ENCODE measurements at places on chromosomes 7 and 10.

DNA sequence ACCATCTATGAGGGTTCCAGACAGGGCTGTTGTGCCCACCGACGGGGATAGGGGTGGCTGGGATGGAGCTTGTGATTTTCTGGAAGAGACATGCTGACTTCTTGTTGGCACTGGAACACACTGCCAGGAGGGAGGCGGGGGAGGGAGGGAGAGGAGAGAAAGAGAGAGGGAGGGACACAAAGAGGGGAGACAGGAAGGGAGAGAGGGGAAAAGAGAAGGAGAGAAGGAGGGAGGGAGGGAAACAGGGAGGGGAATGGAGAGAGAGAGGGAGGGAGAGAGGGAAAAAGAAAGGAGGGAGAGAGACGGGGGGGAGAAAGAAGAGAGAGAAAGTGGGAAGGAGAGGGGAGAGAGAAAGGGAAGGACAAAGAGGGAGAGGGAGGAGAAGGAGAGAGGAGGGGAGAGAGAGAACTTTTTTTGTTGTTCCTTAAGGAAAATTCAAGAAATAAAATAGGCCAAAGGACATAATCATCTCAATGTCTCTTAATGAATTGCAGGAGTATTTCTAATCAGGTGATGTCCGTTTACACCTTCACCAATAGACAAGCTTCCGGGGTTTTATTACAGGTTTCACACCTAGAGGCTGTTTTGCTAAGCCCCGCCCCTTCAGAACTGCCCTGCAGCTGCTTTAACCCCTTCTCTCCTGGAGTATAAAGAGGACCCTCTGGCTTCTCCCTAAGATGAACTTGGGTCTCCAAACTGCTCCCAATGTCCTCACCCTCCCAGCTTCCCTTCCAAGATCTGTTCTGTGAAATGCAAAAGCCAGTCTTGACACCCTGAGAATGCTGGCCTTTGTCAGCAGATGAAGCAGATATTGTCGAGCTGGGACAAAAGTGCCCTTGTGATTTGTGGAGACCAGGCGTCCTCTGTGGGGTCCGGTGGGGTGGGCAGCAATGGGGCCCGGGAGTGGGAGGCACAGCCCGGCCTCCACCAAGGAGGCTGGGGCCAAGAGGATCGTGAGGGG, 82.0 kb upstream of the GTF2IRD1 start:
- DNase-seq: no peak

- no peak for DNase-seq
These were observed 57.3 kb downstream of the ST7 start for GRCh38 chr7:117010375-117011133.

- no peak for DNase-seq
These were observed 41.3 kb downstream of the CNNM2 start for GRCh38 chr10:102959360-102959759.

GRCh38 chr10:46223626-46224413, 63.0 kb upstream of the ANTXRL start:
- DNase-seq: no peak

DNA sequence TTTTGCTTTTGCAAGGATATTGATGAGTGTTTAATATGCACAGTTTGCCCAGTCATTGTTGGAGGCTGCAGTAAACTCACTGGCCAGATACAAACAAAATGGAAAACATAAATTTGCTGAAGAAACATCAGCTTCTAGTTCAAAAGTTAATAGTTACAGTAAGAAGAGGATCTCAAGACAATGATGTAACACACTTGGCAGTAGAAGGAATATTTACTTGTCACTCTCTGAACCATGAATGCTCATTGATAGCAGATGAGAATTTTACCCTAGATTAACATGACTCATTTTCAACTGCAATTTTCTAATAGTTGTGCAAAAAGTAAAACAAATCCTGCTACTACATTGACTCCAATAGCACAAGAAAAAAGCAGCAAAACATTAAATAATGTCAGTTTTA, 47.7 kb downstream of the VWC2 start:
- no peak for DNase-seq

DNA sequence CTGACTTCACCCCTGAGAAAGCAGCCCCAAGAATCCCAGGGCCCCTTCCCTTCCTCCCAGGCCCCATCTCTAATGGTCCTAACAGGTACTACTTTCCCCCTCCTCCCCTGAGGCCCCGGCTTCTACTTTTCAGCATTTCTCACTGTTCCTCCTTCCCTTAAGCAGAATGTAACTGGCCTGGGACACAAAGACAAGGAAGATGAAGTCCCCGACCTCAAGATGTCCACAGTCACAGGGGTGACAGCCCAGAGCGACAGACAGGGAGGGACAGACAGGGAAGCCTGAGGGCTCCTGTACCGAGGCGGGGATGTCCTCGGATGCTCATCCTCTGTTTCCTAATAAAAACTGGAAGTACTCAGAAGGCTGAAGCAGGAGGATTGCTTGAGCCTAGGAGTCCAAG, 11.6 kb downstream of the AOC1 start:
- DNase-seq: no peak

GRCh38 chr10:124078028-124078427, 15.4 kb downstream of the CHST15 start:
- DNase-seq: no peak

DNA sequence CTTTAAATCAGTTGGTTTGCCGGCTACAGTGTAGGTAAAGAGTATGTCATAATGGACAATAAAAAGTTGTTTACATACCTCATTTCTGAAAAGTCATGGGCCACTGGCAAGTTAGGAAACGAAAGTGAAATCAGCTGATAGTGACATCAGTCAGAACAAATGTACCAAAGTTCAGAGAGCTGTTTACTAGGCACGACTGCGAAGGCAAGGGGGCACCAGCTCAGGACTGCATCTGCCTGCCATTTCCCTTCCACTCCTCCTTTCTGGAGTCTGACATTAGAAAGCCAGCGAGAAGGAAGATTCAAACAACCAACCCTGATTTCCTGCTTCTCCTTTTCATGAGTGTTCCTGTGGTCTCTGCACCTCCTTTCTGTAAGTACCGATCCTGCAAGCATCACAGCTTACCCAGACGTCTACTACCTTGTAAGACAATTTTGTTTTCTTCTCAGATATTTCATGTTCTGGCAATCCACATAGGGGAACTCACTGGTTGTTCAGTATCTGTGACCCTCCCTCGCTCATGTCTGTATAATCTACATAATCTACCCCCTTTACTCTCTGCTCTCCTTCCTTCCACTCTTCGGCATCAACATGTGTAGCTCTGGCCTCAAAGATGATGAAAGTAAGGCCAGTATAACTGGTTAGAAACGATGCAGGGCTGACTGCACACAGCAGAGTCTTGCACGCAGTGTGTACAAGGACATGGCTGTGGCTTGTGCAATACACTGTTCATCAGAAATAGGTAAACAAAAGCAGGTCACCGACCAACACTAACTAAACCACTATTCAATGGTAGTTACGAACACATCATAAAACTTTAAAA, at the start of gene TMEM140:
TSS of gene TMEM140 (plus strand) at position 174 of the 823 bp plus-strand sequence. CDS start 16,370 bp downstream, outside the sequence.
- DNase-seq: no peak

DNA sequence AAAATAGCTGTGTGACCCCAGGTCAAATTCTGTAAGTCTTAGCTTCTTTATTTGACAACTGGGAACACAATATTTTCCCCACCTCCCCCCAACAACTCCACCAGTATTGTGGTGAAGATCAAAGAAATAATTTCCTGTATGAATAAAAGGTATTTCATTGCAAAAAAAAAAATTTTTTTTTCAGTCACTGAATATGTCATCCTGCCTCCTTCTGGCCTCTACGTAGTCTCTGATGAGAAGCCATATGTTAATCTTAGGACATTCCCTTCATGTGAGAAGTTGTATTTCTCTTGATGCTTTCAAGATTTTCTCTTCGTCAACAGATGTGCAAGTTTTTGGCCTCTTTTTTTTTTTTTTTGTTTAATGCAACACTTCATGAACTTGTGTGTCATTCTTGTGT, 33.0 kb downstream of the ZNF33A start:
- DNase-seq: no peak

- DNase-seq: no peak
These were observed 14.8 kb downstream of the ATG9B start for GRCh38 chr7:151009327-151010036.

GRCh38 chr10:113967126-113967525, 76.5 kb upstream of the ADRB1 start:
- no peak for DNase-seq

DNA sequence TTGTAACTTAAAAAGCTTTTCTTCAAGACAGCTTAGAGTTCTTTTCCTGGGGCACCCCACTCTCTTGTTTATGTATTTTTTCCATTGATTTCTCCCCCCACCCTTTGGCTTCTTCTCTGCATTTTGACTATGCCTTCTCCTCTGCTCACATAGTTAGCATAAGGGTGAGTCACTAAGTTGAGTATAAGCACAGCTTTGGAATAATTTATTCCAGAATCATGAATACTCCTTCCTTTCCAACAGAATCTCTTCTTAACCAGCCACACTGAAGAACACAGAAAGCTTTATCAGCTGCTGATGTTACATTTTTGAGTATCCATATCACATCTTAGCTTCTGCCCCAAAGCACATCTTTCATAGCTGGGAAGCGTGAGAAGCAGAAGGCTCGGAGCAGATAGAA, 449.5 kb upstream of the MKI67 start:
- DNase-seq: no peak

GRCh38 chr7:112452102-112452888, 2.0 kb downstream of the IFRD1 start:
- peak; percentile 62 for DNase-seq

- DNase-seq: peak; percentile 47
These were observed 8.7 kb upstream of the ASB4 start for GRCh38 chr7:95476904-95477594.

- DNase-seq: no peak
These were observed 22.6 kb downstream of the CYP2C18 start for GRCh38 chr10:94706089-94706488.

DNA sequence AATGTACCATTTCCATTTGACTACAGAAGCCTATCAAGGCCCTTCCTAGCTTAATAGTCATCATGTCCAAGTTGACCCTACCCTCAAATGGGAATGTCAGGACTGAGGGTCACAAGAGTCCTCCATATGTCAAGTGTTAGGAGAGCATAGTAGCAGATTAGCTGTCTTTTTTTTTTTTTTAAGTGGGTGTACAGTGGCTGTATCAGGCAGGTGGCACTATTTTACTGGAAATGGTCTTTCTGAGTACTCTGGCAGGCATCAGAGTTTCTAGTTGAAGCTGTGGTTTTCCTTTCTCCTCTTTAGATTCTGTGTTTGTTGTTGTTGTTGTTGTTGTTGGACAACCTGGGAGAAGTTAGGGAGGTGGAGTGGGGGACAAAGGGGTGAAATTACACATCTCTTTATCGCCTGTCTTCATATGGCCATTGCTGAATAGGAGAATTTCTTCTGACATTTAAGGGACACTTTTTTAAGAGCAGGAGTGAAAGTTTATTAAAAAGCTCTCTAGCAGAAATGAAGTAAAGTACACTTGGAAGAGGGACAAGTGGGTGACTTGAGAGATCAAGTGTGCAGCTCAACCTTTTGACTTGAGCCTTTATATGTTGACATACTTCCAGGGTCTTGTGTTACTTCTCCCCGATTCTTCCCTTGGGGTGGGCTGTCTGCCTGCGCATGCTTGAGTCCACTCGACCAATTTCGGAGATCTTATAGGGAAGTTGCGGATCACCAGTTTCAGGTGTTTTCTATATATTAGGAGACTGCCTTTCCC, 104.1 kb upstream of the FOXP2 start:
- no peak for DNase-seq

- DNase-seq: no peak
These were observed 631.9 kb downstream of the CALN1 start for GRCh38 chr7:71780282-71780681.

GRCh38 chr7:130410868-130411541, 29.8 kb downstream of the CEP41 start:
- no peak for DNase-seq

DNA sequence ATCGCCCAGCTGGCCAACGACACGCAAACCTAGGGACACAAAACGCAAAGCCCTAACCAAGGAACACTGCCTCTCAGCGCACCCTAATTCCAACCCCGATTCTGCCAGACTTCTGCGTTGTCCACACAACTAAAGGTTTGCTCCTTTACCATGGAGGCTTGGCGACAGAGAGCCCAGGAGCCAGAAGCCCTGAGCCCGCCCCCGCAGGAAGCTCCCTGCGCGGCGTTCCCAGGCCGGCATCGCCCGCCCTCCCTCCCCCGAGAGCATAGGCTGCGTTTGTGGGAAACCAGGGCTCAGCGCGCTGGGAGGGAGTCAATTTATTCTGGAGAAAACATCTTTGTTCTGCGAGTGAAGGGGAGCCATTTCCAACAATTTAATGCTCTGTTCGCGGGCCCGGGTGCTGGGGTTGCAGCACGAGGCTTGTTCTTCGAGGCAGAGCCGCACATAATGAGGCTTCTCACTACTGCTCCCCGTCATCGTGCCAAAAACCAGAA, 103.9 kb downstream of the GRID1 start:
- no peak for DNase-seq

DNA sequence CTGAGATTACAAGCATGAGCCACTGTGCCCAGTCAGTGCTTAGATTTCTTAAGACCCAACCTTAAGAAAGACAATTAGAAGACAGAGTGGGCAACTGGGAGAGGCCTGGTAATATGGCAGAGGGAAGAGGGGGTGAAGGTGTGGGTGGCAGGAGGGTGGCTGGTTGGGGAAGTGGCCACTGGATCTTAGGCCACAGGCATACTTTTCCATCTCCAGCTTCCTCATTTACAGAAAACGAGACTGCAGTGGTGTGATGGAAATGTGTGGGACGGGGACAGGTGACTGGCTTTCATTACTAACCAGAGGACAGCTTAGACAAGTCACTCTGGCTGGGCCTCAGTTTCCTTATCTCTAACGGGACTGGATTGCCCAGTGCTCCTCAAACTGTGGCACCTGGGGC, 1.0 kb upstream of the FFAR4 start:
- no peak for DNase-seq

DNA sequence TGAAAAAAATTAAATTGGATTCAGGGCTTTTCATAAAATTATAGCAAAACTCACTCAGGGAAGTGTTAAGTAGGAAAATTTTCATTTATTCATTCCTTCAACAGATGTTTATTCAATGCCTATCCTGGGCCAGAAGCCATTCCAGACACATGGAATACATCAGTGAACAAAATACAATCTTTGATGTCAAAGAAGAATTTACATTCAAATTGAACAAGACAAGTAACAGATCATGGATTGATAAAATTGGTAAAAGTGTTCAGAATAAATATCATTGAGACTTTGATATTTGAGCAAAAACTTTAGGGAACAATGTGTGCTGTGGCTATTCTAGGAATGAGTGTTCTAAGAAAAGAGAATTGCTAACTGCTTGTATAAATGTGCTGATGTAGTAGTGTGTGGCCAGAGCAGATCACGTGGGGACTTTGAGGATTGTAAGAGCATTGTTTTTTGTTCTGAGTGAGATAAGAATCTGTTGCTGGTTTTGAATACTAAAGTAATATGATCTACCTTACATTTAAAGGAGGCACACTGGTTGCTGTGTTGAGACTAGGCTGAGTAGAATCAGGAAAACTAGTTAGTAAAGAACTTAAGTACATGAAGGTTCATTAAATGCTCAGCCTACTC, 957.2 kb downstream of the PCDH15 start:
- DNase-seq: peak; percentile 11

Measured in NCI-H526 treated with DMSO at 0.1 percent for 48 hours (cell line).